ENCODE measurements at places on chromosomes 2 and 18.

DNA sequence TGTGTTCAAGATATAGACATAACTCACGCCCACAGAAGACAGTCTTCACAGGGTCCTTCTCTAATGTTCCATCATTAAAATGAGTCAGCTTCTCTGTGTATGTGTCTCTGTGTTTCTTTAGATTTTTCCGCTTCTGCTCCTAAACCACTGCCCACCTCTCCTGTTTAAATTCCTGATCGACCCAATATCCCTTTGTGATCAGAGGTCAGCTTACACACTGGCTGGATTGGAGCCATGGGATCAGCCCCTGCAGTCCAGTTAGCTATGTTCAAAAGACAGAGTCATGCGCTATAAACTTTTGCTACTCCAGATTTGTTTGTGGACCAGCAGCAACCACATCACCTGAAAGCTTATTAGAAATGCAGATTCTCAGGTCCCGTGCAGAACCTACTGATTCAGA lies 229.2 kb downstream of the C1D start:
- DNase-seq, result no peak

- no peak for DNase-seq
These were observed 140.2 kb downstream of the TWIST2 start for GRCh38 chr2:238988105-238988504.

DNA sequence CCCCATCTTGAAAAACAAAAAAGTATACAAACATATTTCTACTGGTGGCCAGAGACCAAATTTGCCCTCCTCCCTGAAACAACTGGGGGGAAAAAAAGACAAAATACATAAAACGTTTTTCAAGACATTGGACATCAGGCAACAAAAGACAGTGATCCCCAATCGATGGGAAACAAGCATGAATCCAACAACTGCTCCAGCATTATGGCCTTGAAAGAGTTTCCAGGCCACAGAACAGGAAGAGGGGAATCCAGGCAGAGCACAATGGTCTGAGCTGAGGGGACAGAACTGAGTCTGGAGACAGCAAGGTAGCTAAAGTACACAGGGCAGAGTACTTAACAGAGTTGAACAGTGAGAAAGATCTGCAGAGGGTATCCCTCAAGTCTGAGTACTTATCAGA lies 4.4 kb downstream of the CCDC88A start:
- DNase-seq, result no peak

DNA sequence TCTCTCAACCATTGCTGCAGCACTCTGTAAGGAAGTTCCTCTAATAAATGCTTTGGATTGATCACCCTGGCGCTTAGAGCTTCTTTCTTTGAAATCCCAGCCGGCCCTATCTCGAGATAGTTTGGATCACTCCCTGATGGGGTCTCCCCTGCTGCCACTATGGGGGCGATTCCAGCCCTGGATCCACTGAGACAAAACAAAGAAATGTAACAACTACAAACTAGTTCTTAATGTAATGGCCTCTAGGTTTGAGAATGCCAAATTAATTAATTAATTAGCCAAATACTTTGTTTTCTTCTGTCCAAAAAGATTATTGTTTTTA lies 15.2 kb downstream of the SRSF7 start:
- peak; percentile 20 for DNase-seq

- no peak for DNase-seq
These were observed 16.3 kb downstream of the ANKRD44 start for GRCh38 chr2:197294260-197294659.

GRCh38 chr2:98504381-98505109 lies 59.9 kb downstream of the INPP4A start:
- no peak for DNase-seq

DNA sequence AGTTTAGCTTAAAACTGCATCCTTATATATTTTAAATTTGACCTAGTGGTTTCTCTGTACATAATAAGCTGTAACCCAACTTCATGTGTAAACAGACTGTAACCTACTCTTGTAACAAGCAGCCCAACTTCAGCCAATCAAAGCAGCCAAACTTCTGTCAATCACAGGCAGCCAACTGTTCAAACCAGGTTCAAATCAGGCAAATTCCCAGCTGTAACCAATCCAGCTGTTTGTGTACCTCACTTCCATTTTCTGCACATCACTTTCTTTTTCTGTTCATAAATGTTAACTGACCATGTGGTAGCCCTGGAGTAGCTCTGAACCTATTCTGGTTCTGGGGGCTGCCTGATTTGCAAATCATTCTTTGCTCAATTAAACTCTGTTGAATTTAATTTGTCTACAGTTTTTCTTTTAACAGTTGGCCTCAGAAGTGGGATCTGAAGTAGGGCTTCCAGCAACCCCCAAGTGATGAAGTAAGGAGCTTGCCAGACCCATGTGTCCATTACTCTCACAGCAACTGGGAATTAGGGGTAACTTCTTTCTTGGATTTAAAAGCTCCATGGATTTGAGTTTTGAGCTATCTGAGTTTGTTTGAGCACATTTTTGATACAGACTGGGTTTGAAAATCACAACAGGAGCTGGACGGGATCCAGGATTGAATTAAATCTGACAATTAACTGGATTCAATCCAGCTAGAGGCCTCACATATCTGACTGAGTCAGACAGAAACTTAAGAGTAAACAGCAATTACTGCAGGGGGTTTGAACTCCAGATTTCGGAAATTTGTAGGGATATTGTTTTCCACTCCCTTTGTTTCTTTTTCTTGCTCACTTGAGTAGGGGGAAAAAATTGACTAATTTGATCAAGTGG lies 1569.7 kb upstream of the SLC39A10 start:
- DNase-seq, result no peak

- no peak for DNase-seq
These were observed 143.0 kb downstream of the TSN start for GRCh38 chr2:121898483-121898882.

DNA sequence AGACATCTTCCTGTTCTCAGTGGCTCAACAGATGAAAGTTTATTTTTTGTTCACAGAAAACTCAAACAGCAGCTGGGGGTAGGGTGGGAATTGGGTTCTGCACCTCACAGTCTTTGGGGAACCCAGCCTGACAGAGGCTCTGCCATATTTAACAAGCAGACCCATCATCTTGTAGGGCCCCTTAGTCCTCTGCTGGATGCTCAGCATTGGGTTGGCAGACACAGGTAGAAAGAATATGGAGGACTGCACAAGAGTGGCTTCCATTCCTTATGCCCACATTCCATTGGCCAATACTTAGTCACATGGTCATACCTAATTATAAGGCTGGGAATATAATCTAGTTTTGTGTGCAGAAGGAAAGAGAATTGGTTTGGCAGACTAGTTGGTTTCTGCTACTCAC lies 89.1 kb downstream of the MYO3B start:
- DNase-seq, result no peak

DNA sequence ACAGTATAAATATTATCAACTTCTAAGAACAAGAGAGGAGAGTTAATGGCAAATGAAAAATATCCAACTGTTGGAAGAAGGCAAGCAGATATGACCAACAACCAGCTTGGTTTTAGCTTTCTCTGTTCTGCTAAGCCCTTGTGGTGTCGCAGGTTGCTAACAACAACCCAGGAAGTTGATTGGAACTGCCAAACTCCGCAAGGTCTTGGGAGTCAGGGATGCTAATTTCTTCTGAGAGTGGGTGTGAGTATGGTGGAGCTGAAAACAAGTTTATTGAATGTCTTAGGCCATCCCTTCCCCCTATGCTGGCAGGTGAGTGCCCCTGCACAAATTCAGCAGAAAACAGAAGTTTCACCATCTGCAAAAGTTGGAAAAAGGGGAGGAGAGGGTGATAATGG lies 17.5 kb downstream of the BZW1 start:
- no peak for DNase-seq

DNA sequence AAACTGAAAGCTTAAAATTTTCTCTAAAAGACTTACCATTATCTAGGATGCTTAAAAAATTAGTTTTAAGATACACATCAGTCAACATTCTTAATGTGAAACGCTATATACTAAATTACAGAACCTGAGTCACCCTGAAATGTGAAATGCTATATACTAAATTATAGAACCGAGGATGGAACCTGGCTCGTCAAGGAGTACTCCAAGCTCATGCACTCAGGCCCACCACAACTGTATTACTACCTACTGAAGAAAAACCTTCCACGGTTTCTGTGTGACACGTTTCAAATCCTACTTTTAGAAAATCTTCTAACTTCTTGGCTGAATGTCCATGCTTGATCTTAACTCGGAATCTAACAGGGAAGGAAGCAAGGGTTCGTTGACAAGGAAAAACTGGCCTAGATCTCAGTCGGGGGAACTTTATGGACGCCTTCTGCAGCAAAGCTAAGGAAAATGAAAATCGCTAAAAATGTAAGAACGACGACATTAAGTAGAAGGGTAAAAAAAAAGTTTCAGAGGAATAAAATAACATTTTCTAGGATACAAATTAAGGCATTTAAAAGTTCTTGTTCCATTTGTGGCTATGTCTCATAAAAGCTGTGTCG lies 1.4 kb downstream of the PRKD3 start:
- no peak for DNase-seq

DNA sequence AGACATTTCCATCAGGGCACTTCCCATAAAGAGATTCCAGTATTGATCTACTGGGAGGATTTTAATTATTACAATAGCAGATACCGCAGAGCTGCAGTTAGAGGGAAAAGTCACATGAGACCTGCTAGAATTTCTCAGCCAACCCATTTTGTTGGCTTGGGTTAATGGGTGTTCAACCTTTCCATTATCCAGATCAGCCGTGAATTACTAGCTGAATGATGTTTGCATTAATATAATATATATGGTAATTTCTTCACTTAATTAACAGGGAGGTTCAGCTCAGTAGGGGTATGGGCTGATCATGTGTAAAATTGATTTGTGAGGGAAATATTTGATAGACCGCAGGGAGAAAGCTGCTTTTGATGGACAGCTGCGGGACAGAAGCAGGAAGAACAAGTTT lies 56.4 kb upstream of the OTX1 start:
- DNase-seq, result no peak

DNA sequence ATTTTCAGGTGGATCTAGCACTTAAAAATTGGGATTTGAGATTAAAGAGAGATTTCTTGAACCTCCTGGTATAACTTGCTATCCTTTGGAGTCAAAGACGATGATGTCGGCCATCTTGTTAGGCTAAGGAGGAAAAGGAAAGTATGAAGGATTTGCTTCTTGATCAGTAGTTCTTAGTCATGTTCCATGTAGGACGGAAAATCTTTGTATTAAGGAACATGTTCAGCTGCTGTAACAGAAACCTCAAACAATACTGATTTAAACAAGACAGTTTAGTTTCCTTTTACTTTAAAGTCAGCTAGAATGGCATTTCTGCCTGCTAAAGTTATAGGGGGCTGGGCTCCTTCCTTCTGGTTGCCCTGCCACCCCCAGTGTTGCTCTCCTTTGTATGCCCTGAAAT lies 56.4 kb upstream of the MGAT5 start:
- no peak for DNase-seq

GRCh38 chr2:54629914-54630857 lies 93.3 kb upstream of the EML6 start:
- DNase-seq, result no peak

GRCh38 chr2:122710049-122710448 lies 954.6 kb downstream of the TSN start:
- DNase-seq, result no peak

DNA sequence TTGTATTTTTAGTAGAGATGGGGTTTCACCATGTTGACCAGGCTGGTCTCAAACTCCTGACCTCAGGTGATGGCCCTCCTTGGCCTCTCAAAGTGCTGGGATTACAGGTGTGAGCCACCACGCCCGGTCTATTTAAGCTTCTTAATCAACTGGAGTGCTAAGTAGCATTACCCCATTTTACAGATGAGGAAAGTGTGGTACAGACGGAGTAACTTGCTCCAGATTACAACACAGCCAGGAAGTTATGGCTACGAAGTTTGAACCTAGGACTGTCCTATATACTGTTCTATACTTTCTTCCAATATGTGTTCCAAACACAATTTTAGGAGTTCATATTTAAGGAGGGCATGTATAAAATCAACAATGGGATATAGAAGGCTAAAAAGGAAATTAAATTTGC lies 197.7 kb downstream of the TGIF1 start:
- no peak for DNase-seq

GRCh38 chr2:169112841-169113240 lies 43.5 kb downstream of the DHRS9 start:
- no peak for DNase-seq

GRCh38 chr2:68906716-68907115 lies 35.5 kb upstream of the BMP10 start:
- no peak for DNase-seq

DNA sequence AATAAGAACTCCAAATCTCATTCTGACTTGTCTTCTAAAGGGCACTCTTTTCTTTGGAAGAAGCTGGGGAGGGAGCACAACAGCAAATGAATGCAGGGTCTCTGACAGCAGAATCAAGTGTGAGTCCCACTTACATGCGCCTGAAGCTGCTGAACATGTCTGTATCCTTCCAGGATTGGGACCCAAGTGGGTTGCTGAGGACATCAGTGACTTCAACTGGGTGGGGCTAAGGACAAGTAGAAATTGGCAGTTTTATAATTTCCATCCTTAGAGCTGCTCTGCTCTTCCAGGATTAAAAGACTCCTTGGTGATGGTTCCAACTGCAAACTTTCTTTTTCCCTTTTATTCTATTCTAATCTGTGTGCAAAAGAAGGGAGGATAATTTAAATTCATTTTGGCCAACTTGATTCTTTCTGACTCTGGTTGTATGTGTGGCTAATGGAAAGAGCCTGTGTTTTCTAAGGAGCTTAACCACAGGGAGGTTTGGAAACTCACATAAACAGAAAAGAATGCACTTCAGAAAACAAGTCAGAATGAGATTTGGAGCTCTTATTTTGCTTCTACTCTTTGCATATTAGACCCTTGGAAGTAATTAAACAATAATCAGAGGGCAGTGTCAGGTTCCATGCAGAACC lies 20.6 kb downstream of the ANTXR1 start:
- no peak for DNase-seq

- no peak for DNase-seq
These were observed 289.7 kb downstream of the DYSF start for GRCh38 chr2:71742953-71743601.

- DNase-seq, result no peak
These were observed 198.5 kb upstream of the GALNT5 start for GRCh38 chr2:157059036-157059435.

DNA sequence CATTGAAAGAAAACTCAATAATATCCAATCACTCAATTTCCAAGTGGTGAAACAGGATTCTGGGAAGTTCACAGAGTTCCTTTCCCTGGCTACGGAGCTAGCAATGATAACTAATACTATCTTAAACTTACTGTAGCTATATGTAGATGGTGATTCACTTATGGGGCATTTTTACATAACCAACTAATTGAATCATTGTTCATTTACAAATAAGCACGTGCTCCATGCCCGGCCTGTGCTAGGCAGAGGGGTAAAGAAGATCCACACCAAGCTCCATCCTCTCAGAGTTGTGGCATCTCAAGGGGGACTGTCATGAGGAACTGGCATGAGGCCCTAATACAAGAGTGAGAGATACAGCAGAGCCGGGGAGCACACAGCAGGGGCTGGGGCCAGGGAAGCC lies 176.3 kb downstream of the ANKRD30B start:
- DNase-seq, result no peak

DNA sequence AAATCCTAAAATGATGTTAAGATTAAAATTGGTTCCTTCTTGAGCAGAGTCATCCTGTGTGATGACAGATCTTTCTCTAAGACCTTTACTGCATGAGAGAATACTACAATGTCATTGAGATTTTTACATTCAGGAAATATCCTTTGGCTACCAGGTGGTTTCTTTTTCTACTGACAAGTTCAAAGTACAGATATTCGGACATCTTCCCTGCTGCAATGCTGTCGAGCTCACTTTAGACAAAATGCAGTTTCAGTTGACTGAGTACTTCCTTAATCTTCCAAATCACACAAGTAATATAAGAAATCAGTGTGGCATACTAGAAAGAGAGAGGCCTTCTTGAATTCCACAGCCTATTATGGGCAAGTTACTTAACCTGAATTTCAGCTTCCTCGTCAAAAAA lies 207.9 kb upstream of the ACVR2A start:
- no peak for DNase-seq

- DNase-seq, result no peak
These were observed 34.1 kb downstream of the TFPI start for GRCh38 chr2:187520121-187520624.

All from activated T-cell treated with anti-CD3 and anti-CD28 coated beads, Interleukin-2, amount 50 U/mL, for 24 hours (primary cell).